ENCODE measurements at places on chromosomes 13 and 19. TPM values are rescaled to one million over a fixed set of nuclear protein-coding genes. Genes with fewer than 3 reads are reported as not detected.

The CILP2 gene
- 0.12 TPM for total RNA-seq

- DNase-seq = no peak
Measured at GRCh38 chr13:100958831-100959230, 284.2 kb upstream of the TMTC4 start.

- DNase-seq = no peak
Measured at GRCh38 chr19:46388311-46389095, 24.9 kb downstream of the CCDC8 start.

GRCh38 chr13:30443957-30444404 is 21.7 kb downstream of the UBE2L5 start:
- DNase-seq = no peak

GRCh38 chr13:40635315-40635995 is 31.0 kb downstream of the FOXO1 start:
- no peak for DNase-seq

Measured in pancreas (tissue), 10 donors.